Activated naive CD8-positive, alpha-beta T cell treated with anti-CD3 and anti-CD28 coated beads for 36 hours (primary cell): ENCODE measurements at places on chromosomes 1 and 21. TPM values are rescaled to one million over a fixed set of nuclear protein-coding genes. Genes with fewer than 3 reads are reported as not detected.

Gene OR4F29
- not detected for total RNA-seq

DNA sequence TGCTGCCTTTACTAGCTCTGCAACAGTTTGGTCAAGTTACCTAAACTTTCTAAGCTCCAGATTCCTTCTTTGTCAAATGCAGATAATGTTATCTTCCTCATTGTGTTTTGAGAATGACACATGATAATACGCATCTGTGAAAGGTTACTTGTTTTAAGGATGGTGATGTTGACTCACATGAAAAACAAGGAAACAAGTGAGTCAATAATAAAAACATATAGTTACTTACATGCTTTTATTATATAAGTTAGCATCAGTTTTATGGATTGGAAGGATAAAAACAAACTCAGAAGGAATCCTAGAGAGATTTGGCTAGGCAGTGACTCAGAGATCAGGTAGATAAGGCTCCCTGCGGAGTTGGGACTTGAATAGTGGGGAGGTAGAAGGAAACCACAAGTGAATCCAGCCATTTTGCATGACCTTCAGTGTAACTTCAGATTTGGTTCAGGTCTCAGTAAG lies 144.6 kb downstream of the LMO4 start:
- no peak for DNase-seq
- H3K36me3 ChIP-seq: no peaks in the 10 kb centered on the region
- H3K27ac ChIP-seq: no peak overlapping the region
- H3K27me3 ChIP-seq: no peaks in the 10 kb centered on the region

GRCh38 chr1:47182676-47183235 lies 7.1 kb downstream of the PDZK1IP1 start:
- peaks cover 7% of the 10 kb centered on the region for H3K4me1 ChIP-seq
- DNase-seq: no peak
- no peak overlapping the region for H3K4me3 ChIP-seq
- peaks cover 47% of the 10 kb centered on the region for H3K27me3 ChIP-seq
- no peak overlapping the region for H3K27ac ChIP-seq

Gene BSND
- total RNA-seq: not detected

DNA sequence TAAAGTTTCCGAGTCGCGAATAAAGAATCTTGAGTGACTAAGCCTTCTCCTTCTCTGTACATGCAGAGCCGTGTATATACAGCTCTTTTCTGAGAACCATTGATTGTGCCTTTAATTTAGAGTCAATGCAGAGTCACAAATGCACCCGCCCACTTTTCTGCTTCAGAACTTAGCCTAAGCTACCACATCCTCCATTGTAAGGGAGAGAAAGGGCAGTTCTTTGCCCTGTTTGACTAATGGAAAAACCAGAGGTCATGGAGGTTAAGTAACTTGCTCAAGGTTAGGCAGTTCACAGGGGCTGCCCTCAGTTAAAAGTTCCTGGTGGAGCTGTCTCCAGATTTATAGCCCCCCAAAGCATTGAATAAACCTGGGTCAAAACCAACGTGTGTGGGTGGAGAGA lies 139.6 kb downstream of the TOMM20 start:
- H3K4me3 ChIP-seq: peak overlapping the region; percentile 11
- H3K4me1 ChIP-seq: peaks cover 66% of the 10 kb centered on the region
- H3K36me3 ChIP-seq: peaks cover 30% of the 10 kb centered on the region

DNA sequence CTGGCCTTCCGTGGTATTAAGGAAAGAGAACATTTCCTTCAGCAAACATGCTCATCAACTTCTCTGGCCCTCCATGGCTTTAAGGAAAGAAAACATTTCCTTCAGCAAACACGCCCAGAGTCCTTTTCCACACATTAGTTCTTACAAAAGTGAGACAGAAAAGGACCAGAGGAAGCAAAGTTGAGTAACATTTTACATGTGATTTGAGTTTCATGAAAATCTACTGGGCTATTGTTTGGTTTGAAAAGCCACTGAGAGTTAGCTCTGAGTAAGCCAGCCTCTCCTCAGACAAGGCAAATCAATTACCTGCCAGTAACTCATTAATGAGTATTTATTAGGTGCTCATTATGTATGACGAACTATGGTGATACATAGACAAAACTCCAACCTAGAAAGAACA lies 78.0 kb downstream of the NID1 start:
- no peak overlapping the region for H3K4me3 ChIP-seq
- H3K27ac ChIP-seq: no peak overlapping the region

GRCh38 chr1:185936641-185937040 lies 202.4 kb downstream of the HMCN1 start:
- no peak for DNase-seq
- H3K4me1 ChIP-seq: no peaks in the 10 kb centered on the region
- no peaks in the 10 kb centered on the region for H3K27me3 ChIP-seq
- no peak overlapping the region for H3K4me3 ChIP-seq
- H3K27ac ChIP-seq: no peak overlapping the region
- H3K36me3 ChIP-seq: no peaks in the 10 kb centered on the region

- H3K4me1 ChIP-seq: peaks cover 55% of the 10 kb centered on the region
- peaks cover 19% of the 10 kb centered on the region for H3K36me3 ChIP-seq
- H3K4me3 ChIP-seq: peak overlapping the region; percentile 93
- H3K27me3 ChIP-seq: no peaks in the 10 kb centered on the region
Measured at GRCh38 chr1:153532181-153532580, 3.6 kb downstream of the S100A6 start.
